Aorta (tissue), 5 donors: ENCODE measurements at places on chromosomes 3 and 15.

DNA sequence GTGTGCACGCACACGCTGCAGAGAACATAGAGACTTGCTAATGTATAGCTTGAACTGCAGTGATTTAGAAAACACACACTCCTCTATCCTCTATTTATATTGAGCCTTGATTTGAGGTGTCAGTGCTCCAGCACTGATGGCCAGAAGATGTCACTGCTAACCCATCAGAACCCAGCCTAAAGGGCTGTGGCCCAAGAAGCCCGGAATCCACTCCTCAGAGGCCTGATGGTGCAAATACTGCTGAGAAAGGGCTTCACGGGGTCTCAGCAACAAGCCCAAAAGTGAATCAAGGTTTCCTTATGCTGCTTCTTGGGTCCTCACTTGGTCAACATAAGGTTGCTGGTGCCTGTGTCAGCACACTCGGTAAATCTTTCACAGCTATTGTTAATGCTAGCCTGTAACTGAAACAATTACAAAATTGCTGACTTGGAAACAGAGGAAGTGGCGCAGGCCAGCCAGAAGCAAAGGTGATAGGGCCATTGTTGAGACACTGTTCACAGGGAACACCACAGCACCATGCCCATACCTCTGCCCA lies 60.3 kb downstream of the HEG1 start:
- H3K36me3 ChIP-seq, result peaks cover 1% of the 10 kb centered on the region
- no peak for DNase-seq
- no peaks in the 10 kb centered on the region for H3K4me1 ChIP-seq
- no peak overlapping the region for H3K27ac ChIP-seq
- no peak overlapping the region for H3K4me3 ChIP-seq

GRCh38 chr15:26771168-26771567 lies 1.7 kb downstream of the GABRB3 start:
- DNase-seq, result no peak
- H3K36me3 ChIP-seq, result no peaks in the 10 kb centered on the region
- no peaks in the 10 kb centered on the region for H3K4me1 ChIP-seq
- no peaks in the 10 kb centered on the region for H3K27me3 ChIP-seq
- no peak overlapping the region for H3K4me3 ChIP-seq

DNA sequence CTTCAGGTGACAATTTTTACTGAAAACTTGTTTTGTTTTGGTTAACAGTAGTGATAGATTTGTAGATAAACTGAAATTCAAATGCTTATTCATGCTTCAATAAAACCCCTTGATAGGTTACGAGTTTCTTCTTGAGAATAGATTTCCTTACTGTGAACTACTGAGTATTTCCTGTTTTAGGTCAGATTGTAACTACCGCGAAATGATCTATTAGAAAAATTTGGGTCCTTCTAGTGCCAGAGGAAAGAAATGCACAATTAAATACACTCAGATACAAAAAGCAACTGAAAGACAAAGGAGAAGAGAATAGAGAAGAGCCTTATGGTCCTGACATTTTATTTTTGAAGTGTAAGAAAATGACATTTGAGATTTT lies 251.7 kb upstream of the TBL1XR1 start:
- no peaks in the 10 kb centered on the region for H3K36me3 ChIP-seq
- DNase-seq, result no peak
- H3K27me3 ChIP-seq, result no peaks in the 10 kb centered on the region
- H3K27ac ChIP-seq, result no peak overlapping the region

DNA sequence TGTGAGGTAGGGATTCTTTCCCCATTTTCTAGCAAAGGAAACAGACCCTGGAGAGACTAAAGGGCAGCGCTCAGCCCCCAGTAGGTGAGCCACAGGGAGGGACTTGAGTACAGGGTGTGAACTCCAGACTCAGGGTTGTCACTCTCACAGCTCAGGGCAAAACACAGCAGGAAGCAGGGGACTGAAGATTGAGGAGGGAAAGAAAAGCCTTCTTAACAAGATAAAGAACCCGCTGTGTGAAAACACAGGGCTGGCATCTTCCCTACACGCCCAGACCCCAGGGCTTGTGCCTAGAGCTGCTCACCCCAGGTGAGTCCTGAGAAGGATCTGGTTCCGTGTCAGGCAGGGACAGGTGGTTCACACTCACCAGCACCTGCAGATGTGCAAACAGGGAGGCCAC lies 59.6 kb downstream of the ABTB1 start:
- H3K4me3 ChIP-seq, result no peak overlapping the region
- no peaks in the 10 kb centered on the region for H3K27me3 ChIP-seq
- no peak overlapping the region for H3K27ac ChIP-seq
- H3K36me3 ChIP-seq, result no peaks in the 10 kb centered on the region
- peaks cover 5% of the 10 kb centered on the region for H3K4me1 ChIP-seq

DNA sequence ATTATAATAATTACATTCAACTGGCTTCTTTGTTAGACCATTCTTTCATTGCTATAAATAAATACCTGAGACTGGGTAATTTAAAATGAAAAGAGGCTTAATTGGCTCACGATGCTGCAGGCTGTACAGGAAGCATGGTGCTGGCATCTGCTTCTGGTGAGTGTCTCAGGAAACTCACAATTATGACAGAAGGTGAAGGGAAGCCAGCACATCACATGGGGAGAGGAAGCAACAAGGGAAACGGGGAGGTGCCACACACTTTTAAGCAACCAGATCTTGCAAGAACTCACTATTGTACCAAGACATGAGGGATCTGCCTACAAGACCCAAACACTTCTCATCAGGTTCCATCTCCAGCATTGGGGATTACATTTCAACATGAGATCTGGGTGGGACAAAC lies 413.1 kb upstream of the ARRDC4 start:
- no peaks in the 10 kb centered on the region for H3K4me1 ChIP-seq
- no peak overlapping the region for H3K4me3 ChIP-seq

GRCh38 chr3:53123953-53124352 lies 6.3 kb downstream of the RFT1 start:
- no peak overlapping the region for H3K4me3 ChIP-seq
- H3K36me3 ChIP-seq, result peaks cover 13% of the 10 kb centered on the region
- no peak overlapping the region for H3K27ac ChIP-seq
- H3K4me1 ChIP-seq, result no peaks in the 10 kb centered on the region

GRCh38 chr3:26498271-26498670 lies 124.3 kb upstream of the LRRC3B start:
- H3K4me1 ChIP-seq, result no peaks in the 10 kb centered on the region
- H3K36me3 ChIP-seq, result no peaks in the 10 kb centered on the region
- no peak overlapping the region for H3K4me3 ChIP-seq
- H3K27ac ChIP-seq, result no peak overlapping the region
- DNase-seq, result no peak
- no peaks in the 10 kb centered on the region for H3K27me3 ChIP-seq

- no peak overlapping the region for H3K4me3 ChIP-seq
- peaks cover 2% of the 10 kb centered on the region for H3K36me3 ChIP-seq
- H3K4me1 ChIP-seq, result no peaks in the 10 kb centered on the region
- no peak for DNase-seq
These were observed 90.6 kb downstream of the TNFAIP8L3 start for GRCh38 chr15:51004103-51004551.

DNA sequence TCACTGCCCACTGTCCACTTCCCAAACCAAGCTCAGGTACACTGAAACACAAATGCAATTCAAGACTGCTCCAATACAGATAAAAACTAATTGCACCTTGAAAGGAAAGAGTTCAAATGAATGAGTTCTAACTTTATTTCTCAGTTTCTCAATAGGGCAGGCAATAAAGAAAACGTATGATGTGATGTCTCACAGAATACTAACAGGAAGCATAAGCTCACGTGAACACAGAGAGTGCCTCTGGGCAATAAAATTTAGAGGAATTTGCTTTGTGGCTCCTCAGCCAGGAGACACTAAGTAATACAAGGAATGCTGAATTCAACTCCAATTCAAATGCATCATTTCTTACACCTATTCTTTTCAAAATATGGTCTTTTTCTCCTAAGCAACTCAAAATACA lies 82.3 kb upstream of the OCA2 start:
- no peak overlapping the region for H3K4me3 ChIP-seq
- H3K27me3 ChIP-seq, result no peaks in the 10 kb centered on the region
- peaks cover 2% of the 10 kb centered on the region for H3K4me1 ChIP-seq
